ENCODE measurements at places on chromosomes 3 and 15. TPM values are rescaled to one million over a fixed set of nuclear protein-coding genes. Genes with fewer than 3 reads are reported as not detected.
A peak's percentile ranks its signal among the peaks of the same experiment; 100 is the strongest.

The RPS27L gene
- 61.3 TPM for total RNA-seq

The NOX5 gene
- 0.26 TPM for total RNA-seq

GRCh38 chr3:185943760-185944106 is 5.9 kb upstream of the TRA2B start:
- DNase-seq, result no peak
- no peak overlapping the region for H3K27ac ChIP-seq
- no peaks in the 10 kb centered on the region for H3K27me3 ChIP-seq
- H3K4me3 ChIP-seq, result no peak overlapping the region
- H3K4me1 ChIP-seq, result peaks cover 5% of the 10 kb centered on the region

The EAF2 gene
- 5.3 TPM for total RNA-seq

- DNase-seq, result no peak
- H3K27me3 ChIP-seq, result no peaks in the 10 kb centered on the region
- H3K4me3 ChIP-seq, result no peak overlapping the region
- H3K27ac ChIP-seq, result no peak overlapping the region
- no peaks in the 10 kb centered on the region for H3K36me3 ChIP-seq
These were observed 443.1 kb downstream of the AGBL1 start for GRCh38 chr15:86522721-86523120.

DNA sequence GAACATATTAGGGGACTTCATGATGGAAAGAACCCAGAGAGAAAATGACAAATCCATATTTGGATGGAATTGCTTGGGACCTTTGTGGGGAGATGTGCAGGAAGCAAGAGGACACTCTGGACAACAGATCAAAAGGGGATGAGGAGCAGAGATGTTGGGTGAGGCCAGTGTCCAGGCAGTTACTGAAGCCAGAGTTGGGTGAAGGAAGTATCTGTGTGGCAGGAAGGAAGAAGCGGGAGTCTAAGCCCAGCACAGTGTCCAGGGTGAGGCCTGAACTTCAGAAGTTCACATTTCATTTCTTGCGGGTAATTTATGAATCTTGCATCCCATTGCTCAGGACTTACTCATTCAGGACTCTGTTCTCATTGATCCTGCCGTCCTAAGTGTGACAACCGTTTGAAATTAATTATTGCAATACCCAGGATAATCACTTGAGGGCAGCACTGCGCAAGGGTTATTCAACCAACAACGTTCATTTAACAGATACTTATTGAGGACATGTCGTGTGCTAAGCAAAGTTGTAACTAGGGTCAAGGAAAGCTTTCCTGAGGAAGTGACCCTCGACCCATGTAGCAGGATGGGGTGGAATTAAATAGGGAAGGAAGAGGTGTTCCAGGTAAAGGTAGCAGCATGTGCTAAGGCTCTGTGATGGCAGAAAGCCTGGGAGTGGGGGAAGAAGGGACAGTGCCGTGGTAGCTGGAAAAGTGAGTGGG is 61.3 kb upstream of the CMTM8 start:
- no peaks in the 10 kb centered on the region for H3K36me3 ChIP-seq
- H3K27me3 ChIP-seq, result no peaks in the 10 kb centered on the region
- H3K4me1 ChIP-seq, result peaks cover 5% of the 10 kb centered on the region
- DNase-seq, result peak; percentile 68
- peak overlapping the region; percentile 30 for H3K4me3 ChIP-seq

The CXCR6 gene
- not detected for total RNA-seq

The TMCO5A gene
- not detected for total RNA-seq

The LYZL4 gene
- not detected for total RNA-seq

DNA sequence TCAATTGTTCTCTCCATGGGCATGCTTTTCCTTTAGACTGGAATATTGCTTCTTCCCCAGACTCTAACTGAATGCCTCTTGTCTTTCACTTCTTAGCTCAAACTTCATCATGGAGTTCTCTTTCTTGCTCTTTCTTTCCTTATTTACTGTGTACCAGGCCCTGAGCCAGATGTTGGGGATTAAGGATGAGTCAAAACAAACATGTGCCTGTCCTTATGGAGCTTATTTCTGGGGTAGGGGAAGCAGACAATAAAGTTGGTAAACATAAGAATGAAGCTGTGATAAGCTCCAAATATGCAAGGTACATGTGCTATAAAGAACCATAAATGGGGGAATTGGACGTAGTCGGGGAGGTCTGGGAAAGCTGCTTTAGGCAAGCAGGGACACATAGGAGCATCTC is 145.8 kb downstream of the ALDH1A2 start:
- no peak overlapping the region for H3K4me3 ChIP-seq
- H3K36me3 ChIP-seq, result no peaks in the 10 kb centered on the region
- no peaks in the 10 kb centered on the region for H3K4me1 ChIP-seq
- no peaks in the 10 kb centered on the region for H3K27me3 ChIP-seq

The SNX22 gene
- total RNA-seq, result 2.3 TPM

DNA sequence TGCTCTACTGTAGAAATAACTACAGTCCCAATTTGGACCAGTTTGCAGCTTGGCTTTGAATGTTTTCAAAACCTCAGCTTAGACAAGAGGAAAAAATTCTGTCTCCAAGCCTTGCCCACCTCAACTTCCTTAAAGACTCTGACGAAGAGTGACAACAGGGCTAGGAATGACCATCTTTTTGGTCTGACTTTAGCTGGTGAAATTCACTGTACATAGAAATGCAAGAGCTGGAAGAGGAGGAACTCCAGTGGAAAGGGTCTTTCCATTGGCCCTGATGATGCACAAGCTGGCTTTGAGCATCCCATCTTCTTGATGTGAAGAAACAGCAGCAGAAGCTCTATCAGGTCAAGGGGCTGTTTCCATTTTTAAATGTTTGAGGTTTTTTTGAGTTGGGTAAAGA is 22.7 kb upstream of the SH3BP5 start:
- no peaks in the 10 kb centered on the region for H3K27me3 ChIP-seq
- no peaks in the 10 kb centered on the region for H3K36me3 ChIP-seq
- DNase-seq, result no peak
- H3K4me1 ChIP-seq, result no peaks in the 10 kb centered on the region
- H3K27ac ChIP-seq, result no peak overlapping the region

- H3K27me3 ChIP-seq, result no peaks in the 10 kb centered on the region
- no peak for DNase-seq
- H3K4me3 ChIP-seq, result no peak overlapping the region
- H3K36me3 ChIP-seq, result no peaks in the 10 kb centered on the region
- H3K4me1 ChIP-seq, result no peaks in the 10 kb centered on the region
These were observed 45.5 kb downstream of the SSUH2 start for GRCh38 chr3:8599146-8599545.

DNA sequence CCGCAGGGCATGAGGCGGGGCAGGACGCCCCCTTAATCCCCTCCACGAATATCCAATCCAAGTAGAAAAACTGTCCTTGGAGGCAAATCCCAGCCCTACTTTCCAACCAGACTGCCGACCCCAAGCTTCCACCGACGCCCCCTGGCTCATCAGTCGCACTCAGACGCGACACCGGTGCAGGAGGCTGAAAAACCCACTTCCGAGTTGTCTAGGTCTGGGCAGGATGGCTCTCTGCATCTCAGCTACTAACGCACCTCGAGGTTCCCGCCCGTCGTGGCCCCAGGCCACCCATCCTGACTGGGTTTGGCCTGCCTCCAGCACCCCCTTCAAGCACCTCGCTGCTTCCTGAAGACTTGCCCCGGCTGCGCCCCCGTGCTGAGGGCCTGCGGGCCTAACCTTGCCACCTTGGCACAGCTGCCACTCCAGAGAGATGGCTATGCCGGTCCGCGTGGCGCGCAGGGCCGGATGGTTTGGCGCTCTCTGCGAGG is 15.5 kb downstream of the RGMA start:
- no peak overlapping the region for H3K27ac ChIP-seq
- H3K4me1 ChIP-seq, result peaks cover 7% of the 10 kb centered on the region
- peaks cover 31% of the 10 kb centered on the region for H3K27me3 ChIP-seq
- no peak for DNase-seq
- H3K36me3 ChIP-seq, result no peaks in the 10 kb centered on the region

DNA sequence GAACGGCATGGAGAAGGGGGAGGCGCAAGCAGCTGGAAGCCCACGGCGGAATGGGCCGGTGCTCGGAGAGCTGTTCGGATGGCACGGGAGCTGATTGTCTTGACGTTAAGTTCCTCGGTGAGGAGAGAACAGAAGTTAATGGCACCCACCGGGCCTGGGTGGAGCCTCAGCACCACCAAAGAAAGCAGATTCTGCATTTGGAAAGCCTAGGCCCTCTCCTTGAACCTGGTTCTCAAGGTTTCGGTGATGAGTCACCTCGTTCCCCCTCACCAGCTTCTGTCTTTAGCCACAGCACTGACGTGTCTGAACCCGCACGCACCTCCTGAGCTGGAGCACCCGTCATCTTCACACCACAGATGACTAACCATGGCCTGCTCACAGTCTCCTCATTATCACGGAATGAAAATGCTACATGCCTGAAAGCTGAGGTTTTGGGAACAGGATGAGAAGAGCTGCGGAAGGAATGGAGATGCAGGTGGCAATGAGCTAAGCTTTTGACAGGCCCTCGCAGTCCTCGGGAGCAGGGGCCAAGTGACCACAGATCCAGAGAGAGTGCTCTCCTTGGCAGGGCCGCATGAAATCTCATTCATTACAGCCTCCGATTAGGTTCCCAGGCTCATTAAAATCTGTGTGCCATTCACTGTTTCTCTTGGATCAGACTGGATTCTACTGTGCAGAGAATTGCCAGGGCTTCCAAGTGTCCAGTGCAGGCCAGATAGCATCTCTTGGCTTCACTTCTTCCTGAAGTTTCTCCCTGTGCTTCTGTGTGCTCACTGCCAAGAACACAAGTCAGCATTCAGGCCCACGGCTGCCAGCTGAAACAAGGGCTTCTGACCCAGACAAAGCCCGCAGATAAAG is 96.3 kb upstream of the DLG1 start:
- peak; percentile 92 for DNase-seq
- no peak overlapping the region for H3K27ac ChIP-seq
- no peaks in the 10 kb centered on the region for H3K4me1 ChIP-seq
- no peaks in the 10 kb centered on the region for H3K36me3 ChIP-seq
- H3K4me3 ChIP-seq, result no peak overlapping the region

- no peaks in the 10 kb centered on the region for H3K27me3 ChIP-seq
- H3K36me3 ChIP-seq, result no peaks in the 10 kb centered on the region
- no peak for DNase-seq
These were observed 14.2 kb upstream of the SPATA12 start for GRCh38 chr3:57046101-57046765.

DNA sequence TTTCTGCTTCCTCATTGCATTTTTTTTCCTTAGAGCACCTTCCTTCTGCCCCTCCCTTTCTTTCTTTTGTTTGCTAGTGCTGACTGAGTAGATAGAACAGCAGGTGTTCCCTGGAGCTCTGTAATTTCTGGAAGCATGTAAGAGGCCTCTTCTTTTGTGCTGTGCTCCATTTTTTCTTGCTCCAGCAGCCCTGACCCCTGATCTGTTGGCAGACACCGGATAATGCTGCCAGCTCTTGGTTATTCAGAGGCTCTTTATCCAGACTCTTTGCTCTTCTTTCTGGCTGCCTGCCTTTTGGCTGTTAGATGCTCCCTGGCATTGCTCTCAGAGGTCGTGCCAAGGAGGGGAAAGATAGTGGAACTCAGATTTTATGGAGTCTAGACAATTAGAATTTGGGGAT is 104.4 kb upstream of the RBMS3 start:
- H3K4me1 ChIP-seq, result no peaks in the 10 kb centered on the region
- no peaks in the 10 kb centered on the region for H3K36me3 ChIP-seq
- H3K27me3 ChIP-seq, result no peaks in the 10 kb centered on the region
- no peak overlapping the region for H3K4me3 ChIP-seq
- DNase-seq, result no peak

DNA sequence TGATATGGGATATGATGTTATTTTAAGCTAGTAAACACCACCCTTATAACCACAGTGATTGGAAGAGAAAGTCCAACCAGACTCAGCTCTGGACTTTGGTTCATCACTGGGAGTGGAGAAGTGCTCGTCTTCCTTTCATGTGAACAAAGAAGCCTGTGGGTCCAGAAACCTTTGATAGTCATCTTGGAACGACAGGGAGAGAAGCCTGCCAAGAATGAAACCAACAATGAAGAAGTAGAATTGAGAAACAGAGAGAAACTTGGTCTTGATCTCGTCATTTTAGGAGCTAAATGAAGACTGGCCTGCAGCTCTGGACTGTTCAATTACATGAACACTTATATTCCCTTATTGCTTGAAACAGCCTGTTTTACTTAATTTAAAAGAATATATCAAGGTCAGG is 13.1 kb upstream of the SLC35G2 start:
- H3K27me3 ChIP-seq, result no peaks in the 10 kb centered on the region
- DNase-seq, result no peak
- no peaks in the 10 kb centered on the region for H3K36me3 ChIP-seq
- H3K27ac ChIP-seq, result no peak overlapping the region
- H3K4me1 ChIP-seq, result no peaks in the 10 kb centered on the region

- H3K27ac ChIP-seq, result no peak overlapping the region
- DNase-seq, result no peak
- no peaks in the 10 kb centered on the region for H3K36me3 ChIP-seq
- no peaks in the 10 kb centered on the region for H3K4me1 ChIP-seq
- H3K27me3 ChIP-seq, result no peaks in the 10 kb centered on the region
These were observed 51.4 kb downstream of the PLAAT1 start for GRCh38 chr3:193292386-193292785.

DNA sequence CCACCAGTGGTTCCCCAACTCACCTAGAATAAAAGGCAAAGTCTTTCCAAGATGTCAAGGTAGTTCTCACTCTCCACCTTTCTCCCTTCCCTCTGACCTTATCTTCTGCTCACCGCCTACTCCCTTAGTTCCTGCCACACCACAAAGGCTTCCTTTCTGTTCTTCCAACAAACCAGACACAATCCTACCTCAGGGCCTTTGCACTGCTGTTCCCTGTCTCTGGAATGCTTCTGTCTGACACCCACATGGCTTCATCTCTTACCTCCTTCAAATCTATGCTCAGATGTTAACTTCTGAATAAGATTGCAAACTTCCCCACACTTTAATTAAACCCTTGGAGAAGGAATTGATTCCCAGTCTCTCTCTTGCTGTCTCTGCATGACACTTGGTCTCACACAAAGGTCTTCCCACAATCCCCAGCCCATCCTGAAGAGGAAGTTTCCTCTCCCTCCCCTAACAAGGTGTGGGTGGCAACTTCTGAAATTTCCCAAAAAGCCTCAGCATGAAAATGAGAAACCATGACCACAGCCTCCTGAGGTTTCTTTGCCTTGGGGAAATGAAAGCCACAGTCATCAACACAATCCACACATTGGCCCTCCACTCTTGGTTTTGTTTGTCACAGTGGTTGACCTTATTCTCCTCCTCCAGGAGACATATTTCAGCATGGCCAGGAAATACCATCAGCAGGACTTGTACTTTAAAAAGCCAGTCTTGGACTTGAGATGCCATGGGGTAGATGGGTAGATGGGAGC is 3.0 kb upstream of the RYK start:
- no peak overlapping the region for H3K4me3 ChIP-seq
- H3K27me3 ChIP-seq, result no peaks in the 10 kb centered on the region
- peaks cover 23% of the 10 kb centered on the region for H3K4me1 ChIP-seq
- no peak overlapping the region for H3K27ac ChIP-seq
- H3K36me3 ChIP-seq, result no peaks in the 10 kb centered on the region

All from Panc1 (cell line).